Psoas muscle (tissue), 8 donors: ENCODE measurements at places on chromosomes 11 and 22. TPM values are rescaled to one million over a fixed set of nuclear protein-coding genes. Genes with fewer than 3 reads are reported as not detected.

MAPK8IP2 gene
- 0.16 TPM for total RNA-seq

C22orf31 gene
- total RNA-seq = not detected

NLRP14 gene
- not detected for total RNA-seq

DNA sequence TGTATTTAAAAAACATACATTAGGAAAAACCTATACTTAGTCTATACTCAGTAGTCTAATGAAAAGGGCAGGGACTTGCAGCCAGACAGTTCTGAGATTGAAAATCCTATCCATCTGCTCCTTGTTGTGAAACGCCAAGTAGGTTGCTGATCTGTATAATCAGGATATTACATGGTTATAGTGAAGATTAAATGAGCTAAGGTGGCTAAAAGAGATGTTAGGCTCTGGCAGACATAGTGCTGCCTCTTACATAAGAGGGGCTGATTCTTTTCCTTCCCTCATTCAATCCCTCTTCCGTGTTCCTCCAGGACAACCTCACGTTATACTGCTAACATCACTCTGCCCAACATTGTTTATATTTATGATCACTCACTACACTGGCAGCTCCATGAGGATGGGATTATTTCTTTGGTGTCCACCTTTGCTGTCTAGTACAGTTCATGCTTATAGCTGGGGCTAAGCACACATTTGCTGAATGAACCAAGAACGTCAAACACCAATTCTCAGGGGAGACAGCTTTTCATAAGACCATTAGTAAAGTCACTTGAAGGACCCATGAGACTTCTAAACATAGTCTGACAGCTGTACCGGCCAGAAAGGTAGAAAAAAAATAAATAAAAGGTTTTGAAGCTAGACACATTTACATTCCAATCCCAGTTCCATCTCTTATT lies 46.3 kb downstream of the GAB2 start:
- H3K4me1 ChIP-seq = no peaks in the 10 kb centered on the region
- H3K27me3 ChIP-seq = no peaks in the 10 kb centered on the region
- no peak for DNase-seq
- H3K4me3 ChIP-seq = no peak overlapping the region
- no peak overlapping the region for H3K27ac ChIP-seq

GRCh38 chr11:69211540-69211919 lies 55.8 kb downstream of the SMIM38 start:
- H3K27ac ChIP-seq = no peak overlapping the region
- no peaks in the 10 kb centered on the region for H3K36me3 ChIP-seq
- DNase-seq = no peak

- H3K36me3 ChIP-seq = no peaks in the 10 kb centered on the region
- no peak overlapping the region for H3K27ac ChIP-seq
- no peak for DNase-seq
- H3K4me1 ChIP-seq = no peaks in the 10 kb centered on the region
- no peaks in the 10 kb centered on the region for H3K27me3 ChIP-seq
Observed at GRCh38 chr11:122816761-122817520, 21.4 kb upstream of the CRTAM start.

DNA sequence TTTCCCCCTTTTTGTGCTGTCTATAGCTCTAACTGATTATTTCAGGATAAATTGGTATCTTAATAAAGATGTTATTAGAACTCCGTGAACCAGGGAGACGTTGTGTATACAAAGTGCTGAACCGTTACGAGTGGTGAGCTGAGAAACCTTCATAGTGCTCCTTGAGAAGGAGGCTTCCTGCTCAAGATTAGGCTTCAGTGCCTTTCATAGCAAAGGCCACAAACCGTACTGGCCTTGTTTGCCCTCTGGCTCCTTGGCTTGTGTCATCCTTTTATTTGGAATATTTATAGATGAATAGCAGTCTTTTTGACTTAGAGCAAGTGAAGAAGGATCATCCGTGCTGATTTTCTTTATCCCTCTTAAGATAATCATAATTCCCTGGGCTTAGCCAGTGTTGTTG lies 16.3 kb downstream of the EIF3L start:
- H3K4me3 ChIP-seq = no peak overlapping the region
- H3K4me1 ChIP-seq = peaks cover 24% of the 10 kb centered on the region
- DNase-seq = no peak
- peaks cover 98% of the 10 kb centered on the region for H3K36me3 ChIP-seq

DNA sequence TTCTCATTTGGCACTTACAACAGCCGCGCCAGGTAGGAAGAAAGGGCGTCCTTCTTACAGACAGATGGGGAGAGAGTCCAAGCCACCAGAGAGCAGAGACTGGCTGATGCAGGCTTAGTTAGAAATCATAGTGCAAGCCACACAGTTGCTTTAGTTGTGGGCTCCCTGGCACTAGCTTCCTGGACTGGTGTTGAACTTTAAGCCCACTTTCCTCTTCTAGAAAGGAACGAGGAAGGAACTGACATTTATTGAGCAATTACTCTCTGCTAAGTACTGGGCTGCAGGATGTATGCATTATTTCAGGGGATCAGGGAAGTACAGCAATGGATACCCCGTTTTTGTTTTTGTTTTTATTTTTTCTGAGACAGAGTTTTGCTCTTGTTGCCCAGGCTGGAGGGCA lies 3.0 kb downstream of the BACE1 start:
- peaks cover 2% of the 10 kb centered on the region for H3K36me3 ChIP-seq
- peaks cover 20% of the 10 kb centered on the region for H3K4me1 ChIP-seq
- no peaks in the 10 kb centered on the region for H3K27me3 ChIP-seq
- no peak overlapping the region for H3K4me3 ChIP-seq

GRCh38 chr11:117876341-117877119 lies at the start of gene FXYD6:
TSS of gene FXYD6 (minus strand) at chr11:117876658. CDS start at chr11:117842776, 33,882 bp downstream.
- no peaks in the 10 kb centered on the region for H3K27me3 ChIP-seq
- H3K27ac ChIP-seq = peak within 1 kb of the TSS; percentile 55
- DNase-seq = peak; percentile 52
- H3K4me3 ChIP-seq = peak within 1 kb of the TSS; percentile 68
- H3K4me1 ChIP-seq = no peaks in the 10 kb centered on the region

DNA sequence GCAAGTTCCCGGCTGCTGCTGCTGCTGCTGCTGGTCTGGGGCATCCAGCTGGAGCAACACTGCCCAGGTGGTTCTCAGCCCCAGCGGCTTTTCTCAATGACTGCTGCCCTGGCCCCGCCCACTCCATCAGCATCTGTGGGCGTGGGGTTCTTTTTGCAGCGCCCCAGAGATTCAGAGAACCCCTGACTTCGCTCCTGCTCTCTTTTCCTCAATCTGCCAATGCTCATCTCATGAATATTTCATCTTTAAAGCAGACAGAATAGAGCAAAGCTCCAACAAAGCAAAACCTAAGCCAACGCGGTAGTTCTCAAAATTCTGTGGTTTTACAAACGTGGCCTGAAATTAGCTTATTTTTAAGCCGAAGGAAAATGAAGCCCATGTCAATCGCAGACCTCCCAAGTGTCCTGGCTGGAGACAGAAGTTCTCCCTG lies 363.6 kb downstream of the CTTN start:
- no peak overlapping the region for H3K4me3 ChIP-seq
- H3K36me3 ChIP-seq = no peaks in the 10 kb centered on the region
- H3K27me3 ChIP-seq = peaks cover 21% of the 10 kb centered on the region
- no peak for DNase-seq
- H3K4me1 ChIP-seq = no peaks in the 10 kb centered on the region
